ENCODE measurements at places on chromosomes 7 and 10. TPM values are rescaled to one million over a fixed set of nuclear protein-coding genes. Genes with fewer than 3 reads are reported as not detected.

DNA sequence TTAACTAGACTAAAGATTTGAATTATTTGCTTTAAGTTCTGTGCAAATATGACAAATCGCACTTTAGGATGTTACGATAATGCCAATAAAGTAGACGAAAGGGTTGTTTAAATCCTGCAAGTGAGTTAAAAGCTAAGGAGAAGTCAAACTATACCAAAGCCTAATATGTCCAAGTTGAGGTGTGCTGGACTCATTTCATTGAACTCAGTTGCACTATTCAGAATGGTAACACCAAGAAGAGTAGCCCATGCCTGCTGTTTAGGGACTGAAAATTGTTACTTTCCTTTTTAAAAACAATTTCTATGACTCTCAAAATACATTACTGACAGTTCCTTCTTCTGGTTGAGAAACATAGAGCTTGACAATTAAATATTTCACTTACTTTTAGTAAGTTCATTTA, 766.3 kb downstream of the DNAJB9 start:
- H3K27me3 ChIP-seq, result peaks cover 2% of the 10 kb centered on the region
- H3K4me3 ChIP-seq, result no peak overlapping the region
- H3K36me3 ChIP-seq, result no peaks in the 10 kb centered on the region
- no peak overlapping the region for H3K27ac ChIP-seq
- no peak for DNase-seq

The AS3MT gene
- 3.7 TPM for total RNA-seq

DNA sequence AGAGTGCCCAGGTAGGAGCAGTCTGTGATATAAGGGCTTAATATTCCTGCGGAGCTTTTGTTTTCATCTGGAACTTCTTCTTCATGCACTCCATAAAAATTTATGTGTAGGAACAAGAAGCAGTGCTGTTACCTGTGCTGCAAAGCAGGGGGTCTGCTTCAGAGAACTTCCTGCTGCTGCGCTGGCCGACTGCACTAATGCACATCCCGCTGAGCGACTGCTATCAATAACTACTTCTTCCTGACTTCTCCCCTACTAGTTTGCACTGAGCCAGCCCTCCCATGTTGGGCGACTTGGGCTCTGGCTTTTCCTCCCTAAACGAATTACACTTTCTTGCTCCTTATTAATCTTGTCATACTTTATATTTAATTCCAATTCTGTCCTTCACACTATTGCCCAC, 150.3 kb downstream of the NEBL start:
- no peak for DNase-seq
- H3K4me3 ChIP-seq, result no peak overlapping the region
- H3K27me3 ChIP-seq, result no peaks in the 10 kb centered on the region
- peaks cover 32% of the 10 kb centered on the region for H3K4me1 ChIP-seq

DNA sequence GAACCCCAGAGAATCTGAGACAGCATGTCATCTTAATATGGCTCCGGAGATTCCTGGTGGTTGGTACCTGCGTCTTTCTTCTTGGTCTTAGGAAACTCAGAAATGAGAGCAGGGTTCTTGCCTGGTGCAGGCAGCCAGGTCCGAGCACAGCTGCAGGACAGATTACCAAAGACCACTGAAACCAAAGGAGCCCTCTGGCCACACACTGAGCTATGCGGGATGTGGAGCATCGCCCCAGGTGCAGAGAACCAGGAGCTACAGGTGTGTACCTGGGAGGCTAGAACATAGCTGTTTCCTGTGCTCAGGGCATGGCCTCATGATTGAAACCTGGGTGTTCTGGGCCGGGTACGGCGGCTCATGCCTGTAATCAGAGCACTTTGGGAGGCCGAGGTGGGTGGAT, 635.4 kb downstream of the CALN1 start:
- no peaks in the 10 kb centered on the region for H3K36me3 ChIP-seq
- H3K27me3 ChIP-seq, result peaks cover 11% of the 10 kb centered on the region
- no peak overlapping the region for H3K4me3 ChIP-seq
- no peak for DNase-seq

- no peaks in the 10 kb centered on the region for H3K36me3 ChIP-seq
- no peak for DNase-seq
- no peak overlapping the region for H3K4me3 ChIP-seq
Observed at GRCh38 chr10:6072215-6072934, 10.2 kb upstream of the IL2RA start.

- DNase-seq, result no peak
- H3K27me3 ChIP-seq, result no peaks in the 10 kb centered on the region
- peaks cover 3% of the 10 kb centered on the region for H3K36me3 ChIP-seq
- H3K4me3 ChIP-seq, result no peak overlapping the region
- peaks cover 65% of the 10 kb centered on the region for H3K4me1 ChIP-seq
- H3K27ac ChIP-seq, result no peak overlapping the region
Observed at GRCh38 chr7:127812540-127812939, 160.5 kb downstream of the SND1 start.

Data from chondrocyte (in vitro differentiated cells).